ENCODE measurements at places on chromosomes 1 and 21. TPM values are rescaled to one million over a fixed set of nuclear protein-coding genes. Genes with fewer than 3 reads are reported as not detected.

CD101 gene
- total RNA-seq, result not detected

CDC20 gene
- total RNA-seq, result 78.0 TPM

CA6 gene
- not detected for total RNA-seq

FNBP1L gene
- total RNA-seq, result 24.4 TPM

DNA sequence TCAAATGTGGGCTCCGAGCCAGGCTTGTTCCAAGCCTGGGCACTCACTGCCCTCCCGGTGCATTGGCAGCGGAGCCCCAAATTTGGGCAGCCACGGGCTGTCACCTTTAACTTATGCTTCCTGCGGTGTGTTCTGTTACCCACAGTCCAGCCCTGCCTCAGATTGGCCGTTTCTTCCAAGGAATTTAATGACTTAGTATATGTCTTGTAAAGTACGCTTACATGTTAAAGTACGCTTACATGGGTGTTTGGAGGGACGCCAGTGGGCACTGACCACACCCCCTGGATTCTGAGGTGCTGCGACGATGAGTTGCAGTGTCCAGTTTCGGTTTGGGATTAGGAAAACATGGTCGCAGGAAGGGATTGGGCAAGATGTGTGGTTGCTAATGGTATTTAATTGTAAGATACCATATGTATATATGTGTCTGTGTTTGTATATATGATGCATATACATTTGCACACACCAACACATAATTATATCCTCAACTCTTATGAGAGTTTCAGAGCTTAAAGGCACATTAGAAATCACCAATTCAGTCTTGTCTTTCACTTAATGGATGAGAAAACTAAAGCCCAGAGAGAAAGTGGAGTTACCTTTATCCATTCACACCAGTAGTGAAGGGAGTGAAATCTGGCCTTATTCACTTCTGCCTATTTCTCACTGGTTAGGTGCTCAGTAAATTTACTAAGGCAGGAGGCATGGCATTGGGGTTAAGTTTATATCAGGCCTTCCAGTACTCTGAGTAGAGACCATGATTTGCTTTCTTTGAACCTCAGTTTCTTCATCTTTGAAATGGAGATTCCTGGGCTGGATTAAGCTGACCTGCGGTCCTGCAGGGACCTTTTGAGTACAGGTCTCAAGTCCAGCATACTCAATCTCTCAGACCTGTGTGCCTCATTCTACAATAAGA, 1.0 kb downstream of the SMYD2 start:
- peak; percentile 69 for DNase-seq
- peak overlapping the region; percentile 75 for H3K27ac ChIP-seq
- peak overlapping the region; percentile 92 for H3K4me3 ChIP-seq
- no peaks in the 10 kb centered on the region for H3K27me3 ChIP-seq
- H3K4me1 ChIP-seq, result peaks cover 3% of the 10 kb centered on the region

DNA sequence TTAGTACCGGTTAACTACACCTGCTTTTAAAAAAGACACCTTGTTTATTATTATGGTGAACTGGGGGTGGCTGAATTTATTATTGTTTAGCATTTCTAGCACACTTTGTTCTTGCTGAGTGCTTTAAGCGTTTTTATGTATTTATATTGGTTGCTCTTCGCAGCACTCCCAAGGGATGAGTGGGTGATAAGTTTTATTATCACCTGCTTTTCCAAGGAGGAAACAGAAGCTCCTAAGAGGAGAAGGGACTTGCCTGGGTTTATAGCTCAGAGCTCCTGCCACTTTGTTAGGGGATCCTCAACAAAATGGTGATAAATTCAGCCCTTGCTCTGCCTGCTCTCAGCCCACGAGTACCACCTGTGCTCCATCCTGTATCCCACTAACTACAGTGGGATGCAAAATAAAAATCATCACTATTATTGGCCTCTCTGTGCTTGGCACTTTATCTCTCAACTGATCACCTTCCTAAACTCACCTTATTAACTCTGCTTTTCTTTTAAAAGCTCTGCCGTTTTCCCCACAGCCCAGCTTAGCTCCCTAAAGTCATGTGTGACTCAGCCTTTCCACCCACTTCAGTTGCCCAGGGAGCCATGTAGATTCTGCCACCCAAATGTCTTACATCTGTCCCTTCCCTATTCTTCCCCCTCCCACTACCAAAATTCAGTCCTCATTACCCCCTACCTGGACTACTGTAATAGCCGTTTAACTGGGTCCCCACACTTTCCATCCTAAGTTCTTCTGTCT, 44.5 kb downstream of the BCL9 start:
- H3K4me1 ChIP-seq, result no peaks in the 10 kb centered on the region
- H3K36me3 ChIP-seq, result no peaks in the 10 kb centered on the region
- H3K27ac ChIP-seq, result no peak overlapping the region
- DNase-seq, result no peak

- H3K4me1 ChIP-seq, result peaks cover 5% of the 10 kb centered on the region
- H3K4me3 ChIP-seq, result no peak overlapping the region
- H3K27me3 ChIP-seq, result no peaks in the 10 kb centered on the region
Measured at GRCh38 chr1:53593758-53594380, 134.7 kb downstream of the DMRTB1 start.

DNA sequence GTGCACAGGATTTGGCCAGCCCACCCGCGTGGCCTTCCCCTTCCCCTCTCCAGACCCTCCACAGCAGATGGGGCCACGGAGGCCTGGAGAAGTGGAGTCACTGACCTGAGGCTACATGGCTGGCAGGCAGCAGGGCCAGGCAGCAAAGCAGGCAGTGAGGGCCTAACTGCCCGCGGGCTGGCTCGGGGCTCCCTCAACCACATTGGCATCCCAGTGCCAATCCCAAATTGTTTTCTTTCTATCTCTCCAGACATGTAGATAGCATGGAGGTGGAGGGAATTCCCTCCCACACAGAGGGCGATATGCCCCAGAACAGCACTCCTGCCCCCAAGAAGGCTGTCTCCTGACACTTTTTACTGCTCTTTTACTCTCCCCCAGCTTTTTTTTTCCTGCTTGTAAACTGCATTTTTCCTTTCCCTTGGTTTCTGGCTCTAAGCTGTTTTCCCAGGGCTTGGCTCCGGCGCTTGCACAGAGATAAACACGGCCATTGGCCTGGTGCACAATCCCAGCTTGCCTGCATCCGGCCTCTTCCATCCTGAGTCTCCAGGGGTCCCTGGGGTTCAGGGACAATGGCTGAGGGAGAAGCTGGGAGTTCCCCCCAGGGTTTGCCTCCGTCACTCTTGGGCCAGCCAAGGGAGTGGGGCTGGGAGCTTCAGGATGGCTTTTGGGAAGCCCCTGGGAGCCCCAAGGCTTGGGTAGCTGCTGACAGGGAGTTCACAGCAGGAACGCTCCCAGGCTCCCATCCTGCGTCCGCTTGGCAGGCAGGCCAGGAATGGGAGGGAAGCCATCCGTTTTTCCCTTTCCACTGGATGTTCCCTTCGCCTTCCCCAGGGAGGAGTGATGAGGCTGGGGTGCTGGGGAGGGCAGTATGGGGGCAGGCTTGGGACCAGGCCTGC, 7.0 kb downstream of the EPHX1 start:
- peak; percentile 7 for DNase-seq
- no peaks in the 10 kb centered on the region for H3K36me3 ChIP-seq
- H3K27me3 ChIP-seq, result no peaks in the 10 kb centered on the region
- peaks cover 30% of the 10 kb centered on the region for H3K4me1 ChIP-seq

DNA sequence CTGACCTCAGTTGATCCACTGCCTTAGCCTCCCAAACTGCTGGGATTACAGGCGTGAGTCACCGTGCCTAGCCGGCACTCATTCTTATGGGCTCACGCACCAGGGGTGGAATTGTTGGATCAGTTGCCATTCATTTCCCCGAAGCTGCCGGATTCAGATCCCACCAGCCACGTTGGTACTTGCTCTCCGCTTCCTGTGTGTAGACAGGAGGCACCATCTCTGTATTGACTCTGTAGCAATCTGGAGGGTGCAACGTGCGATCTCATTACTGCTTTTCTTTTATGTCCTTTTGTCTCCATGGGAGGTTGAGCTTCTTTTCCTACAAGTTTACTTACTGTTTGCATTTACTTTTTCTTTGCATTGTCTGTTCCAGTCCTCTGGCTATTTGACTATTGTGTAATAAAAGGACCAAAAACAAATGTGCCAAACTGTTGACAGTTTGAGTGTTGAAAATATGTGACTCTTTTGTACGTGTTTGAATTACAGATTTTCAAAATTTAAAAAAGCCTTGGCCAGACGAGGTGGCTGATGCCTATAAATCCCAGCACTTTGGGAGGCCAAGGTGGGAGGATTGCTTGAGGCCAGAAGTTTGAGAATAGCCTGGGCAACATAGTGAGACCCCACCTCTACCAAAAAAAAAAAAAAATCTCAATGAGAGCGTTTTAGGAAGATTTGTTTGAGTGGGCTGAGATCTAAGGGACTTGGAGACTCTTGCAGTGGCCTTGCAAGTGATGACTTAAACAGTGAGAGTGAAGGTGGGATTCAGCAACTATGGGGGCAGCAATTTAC, 39.1 kb downstream of the SPSB1 start:
- peaks cover 7% of the 10 kb centered on the region for H3K4me1 ChIP-seq
- no peak for DNase-seq
- no peak overlapping the region for H3K27ac ChIP-seq
- H3K4me3 ChIP-seq, result no peak overlapping the region

Measured in IMR-90 (cell line).